Right lobe of liver (tissue), 6 donors: ENCODE measurements at places on chromosomes 2 and 18.

- no peak for DNase-seq
Measured at GRCh38 chr2:207356567-207356966, 173.2 kb upstream of the CREB1 start.

DNA sequence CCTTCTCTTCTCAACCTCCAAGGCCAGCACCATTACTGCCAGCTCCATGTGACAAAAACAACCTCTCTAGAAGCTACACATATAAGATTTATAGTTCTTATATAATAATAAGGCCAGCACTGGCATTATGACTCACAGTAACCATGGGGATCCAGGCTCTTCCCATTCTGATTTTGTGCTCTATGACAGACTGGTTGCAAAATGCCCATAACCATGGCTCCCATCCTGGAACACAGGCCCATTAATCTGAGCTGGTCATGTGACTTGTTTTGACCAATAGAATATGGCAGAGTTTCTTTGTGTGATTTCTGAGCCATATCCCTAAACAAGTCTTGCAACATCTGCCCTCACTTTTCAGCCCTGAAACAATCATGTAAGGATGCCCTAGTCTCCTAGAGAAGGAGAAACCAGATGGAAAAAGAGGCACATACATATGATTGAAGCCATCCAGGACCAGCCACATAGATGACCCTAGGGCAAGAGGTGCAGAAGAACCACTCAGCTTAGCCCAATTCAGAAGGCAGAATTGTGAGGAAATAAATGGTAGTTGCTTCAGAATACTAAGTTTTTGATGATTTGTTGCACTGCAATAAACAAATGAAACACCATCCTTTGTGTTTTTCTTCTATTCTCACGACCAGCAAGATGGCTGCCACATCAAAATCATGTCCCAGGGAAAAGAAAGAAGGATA is 173.9 kb downstream of the SUCLG1 start:
- no peak for DNase-seq

DNA sequence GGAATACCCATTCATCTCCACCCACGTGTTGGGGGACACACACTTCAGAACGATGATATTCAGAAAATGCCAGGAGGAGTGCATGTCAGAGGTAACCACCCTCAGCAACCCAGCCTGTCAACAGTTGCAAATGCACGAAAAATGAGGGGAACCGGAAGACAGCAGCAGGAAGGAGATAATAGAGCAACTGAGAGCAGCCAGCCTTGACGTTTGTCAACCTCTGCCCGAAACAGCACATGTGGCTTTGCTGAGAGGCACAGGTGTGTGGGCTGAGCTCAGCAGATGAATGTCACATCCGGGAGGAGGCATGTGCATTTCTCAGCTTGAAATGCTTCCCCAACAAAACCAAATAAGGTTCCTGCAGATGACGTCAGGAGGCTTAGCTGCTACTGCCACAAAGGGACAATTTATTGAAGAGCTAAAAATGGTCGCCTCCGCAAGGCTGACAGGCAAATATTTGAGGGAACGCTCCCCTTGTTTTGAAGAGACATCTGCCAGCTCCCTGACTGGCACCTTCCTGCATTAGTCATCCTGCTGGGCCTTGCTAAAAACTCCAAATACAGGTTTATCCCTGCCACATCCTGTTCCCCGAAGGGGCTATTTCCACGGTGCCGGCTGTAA is 419.0 kb downstream of the NBAS start:
- no peak for DNase-seq

GRCh38 chr2:88530081-88530480 is 77.6 kb upstream of the FOXI3 start:
- no peak for DNase-seq

- DNase-seq = no peak
Measured at GRCh38 chr2:126852361-126852760, 46.3 kb upstream of the TEX51 start.

DNA sequence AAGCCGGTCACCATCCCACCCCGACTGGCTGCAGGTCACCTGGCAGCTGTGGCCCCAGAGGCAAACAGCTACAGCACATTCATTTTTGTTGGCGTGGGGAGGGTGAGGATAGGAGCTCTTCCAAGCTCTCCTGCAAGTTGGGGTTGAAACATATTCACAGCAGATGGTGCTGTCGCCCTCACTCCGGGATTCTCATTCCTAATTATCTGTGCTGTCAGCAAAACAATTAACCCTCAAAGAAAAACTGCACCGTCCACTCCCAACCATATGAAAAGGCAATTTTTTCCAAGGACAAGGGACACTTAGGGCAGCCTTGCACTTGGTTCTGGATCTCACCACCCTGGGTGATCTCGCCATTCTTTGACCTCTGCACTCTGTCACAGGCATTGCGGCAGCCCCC is 68.6 kb downstream of the ZBTB7C start:
- no peak for DNase-seq

DNA sequence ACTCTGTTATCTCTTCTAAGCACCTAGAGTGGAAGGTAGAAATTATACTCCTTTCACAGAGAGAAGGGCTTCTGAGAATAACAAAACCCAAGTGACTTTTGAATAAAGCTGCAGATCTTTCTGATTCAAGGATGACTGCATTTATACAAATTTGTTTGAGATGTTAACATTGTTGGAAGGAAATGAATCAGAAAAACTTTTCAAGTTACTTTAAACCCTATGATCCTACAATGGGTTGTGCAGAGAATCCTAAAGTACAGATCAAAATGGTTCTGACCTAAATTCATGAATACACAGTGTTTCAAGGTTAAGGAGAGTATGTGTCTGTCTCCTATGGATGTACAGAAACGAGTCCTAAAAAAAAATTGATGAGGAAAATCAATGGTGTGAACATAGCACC is 1.8 kb downstream of the RFTN2 start:
- no peak for DNase-seq

DNA sequence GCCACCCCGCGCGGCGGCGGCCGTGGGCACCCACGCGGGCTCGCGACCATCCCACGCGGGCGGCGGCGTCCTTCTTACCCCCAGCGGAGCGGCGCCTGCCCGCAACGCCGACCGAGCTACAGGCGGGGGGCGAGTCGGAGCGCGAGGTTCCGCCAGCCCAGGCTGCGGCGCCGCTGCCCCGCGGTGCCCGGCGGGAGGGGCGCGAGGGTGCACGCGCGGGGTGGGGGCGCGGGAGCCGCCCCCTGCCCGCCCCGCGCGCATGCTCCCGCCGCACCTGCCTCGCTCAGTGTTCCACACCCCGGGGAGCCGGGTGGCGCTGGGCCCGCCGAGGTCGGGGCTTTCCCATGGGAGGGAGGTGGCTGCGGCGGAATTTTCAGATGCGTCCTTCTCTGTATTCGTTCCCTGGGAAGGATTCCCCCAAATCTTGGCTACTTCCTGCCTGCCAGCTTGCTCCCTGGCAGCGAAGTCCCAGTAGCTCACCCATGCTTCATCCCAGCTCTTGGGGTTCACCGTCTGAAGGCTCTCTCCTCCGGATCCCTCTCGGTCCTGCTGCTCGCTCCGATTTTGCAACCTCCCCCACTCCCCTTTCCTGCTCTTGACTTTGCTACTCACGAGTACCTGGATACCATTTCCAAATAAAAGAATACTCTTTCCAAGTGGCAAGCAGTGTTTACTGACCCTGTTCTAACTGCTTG is at the start of gene L3MBTL4:
Gene L3MBTL4 (minus strand): TSS at position 189 of the 695 bp plus-strand sequence. CDS start 103,286 bp downstream, outside the sequence.
- DNase-seq = peak; percentile 85

DNA sequence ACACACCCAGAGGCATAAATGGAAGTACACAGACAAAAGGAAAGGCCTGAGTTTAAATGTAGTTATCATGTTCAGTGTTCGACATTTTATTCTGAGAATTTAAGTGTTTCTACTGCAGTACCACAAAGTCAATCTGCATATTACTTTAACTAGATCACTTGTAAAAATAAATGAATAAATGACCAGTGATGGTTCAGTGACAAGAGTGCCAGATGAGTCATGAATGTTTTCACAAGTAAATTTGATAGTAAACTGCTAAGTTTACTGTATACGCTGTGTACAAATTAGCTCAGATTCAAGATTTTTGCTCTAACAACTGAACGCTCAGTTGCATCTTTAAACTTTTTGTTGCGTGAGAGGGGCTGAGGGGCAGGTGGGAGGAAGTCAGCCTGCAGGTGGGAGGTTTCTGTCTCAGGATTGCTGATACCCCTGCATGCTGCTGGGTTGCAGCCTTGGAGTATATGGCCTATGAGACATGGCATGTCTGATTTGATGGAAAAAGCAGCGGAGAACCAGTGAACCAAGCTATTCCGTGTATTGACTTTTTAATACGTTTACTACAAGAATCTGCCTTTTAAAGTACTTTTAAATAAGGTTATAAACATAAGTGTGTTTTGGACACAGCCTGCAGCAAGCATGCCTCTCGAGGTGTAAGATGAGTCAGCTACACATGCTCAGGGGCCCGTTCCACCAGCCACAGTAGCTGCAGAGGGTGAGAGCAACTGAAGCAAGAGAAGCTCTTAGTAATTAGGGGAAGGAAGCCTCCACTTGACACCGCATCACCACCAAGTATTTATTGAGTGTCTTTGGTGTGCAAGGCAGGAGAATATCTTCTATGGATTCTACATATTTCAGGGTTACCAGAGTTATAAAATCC is 245.1 kb downstream of the NEDD4L start:
- no peak for DNase-seq

- no peak for DNase-seq
Measured at GRCh38 chr2:175518206-175518605, 336.7 kb upstream of the ATP5MC3 start.

DNA sequence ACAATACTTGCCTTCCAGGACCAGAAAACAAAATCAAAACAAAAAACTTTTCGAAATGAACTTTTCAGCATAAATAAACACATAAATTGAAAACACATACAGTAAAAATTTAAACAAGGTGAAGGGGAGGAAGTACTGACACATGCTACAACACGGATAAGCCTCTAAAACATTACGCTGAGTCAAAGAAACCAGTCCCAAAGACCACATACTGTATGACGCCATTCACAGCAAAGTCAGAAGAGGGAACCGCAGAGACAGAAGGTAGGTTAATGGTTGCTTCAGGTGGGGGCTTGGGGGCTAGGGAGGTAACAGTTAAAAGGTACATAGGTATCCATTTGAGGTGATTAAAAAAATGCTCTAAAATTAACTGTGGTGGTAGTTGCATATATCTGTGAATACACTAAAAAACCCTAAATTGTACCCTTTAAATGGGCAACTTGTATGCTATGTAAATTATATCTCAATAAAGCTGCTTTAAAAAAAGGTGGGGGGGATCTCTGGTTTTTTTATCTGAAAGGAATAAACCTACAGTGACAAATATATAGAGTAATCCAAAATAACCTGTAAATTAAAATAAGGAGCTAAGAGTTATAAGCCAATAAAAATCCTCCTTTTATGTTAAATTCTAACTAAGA is 7.1 kb downstream of the COX7A2L start:
- DNase-seq = no peak

DNA sequence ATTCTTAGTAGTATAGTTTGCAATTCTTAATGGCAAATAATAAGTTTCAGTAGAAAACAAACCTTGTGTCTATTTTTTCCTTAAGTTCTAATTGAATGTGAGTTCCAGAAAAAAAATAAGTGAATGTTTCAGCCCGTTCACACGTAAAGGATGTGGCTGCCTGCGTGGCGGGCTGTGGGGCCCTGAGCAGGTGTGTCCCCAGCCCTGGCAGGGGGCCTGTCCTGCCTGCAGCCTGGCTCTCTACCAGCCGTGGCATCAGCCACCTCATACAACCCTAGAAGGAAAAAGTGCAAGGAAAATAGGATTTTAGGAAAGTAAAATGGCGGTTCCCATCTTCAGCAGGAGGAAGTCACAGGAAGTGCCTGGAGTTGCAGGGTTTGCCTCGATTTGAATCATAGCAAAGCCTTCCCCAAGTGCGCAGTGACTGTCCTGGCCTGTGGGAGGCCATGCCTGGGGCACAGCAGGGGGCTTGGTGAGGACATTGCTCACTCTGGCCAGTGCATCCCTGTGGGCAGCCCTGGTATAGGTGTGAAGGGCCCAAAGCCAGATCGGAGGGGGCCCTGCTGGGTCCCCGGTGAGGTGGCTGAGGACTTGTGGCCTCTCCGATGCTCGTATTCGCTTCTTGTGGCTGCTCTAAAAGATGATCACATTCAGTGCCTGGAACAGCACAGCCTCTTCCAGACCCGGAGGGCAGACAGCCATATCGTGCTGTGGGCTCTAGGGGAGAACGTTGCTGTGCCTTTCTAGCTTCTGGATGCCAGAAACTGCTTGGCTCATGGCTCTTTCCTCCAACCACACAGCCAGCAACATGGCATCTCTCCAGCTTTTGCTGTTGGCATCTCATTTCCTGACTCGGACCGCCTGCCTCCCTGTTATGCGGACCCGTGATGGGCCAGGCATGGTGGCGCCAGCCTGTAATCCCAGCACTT is 12.6 kb downstream of the DTYMK start:
- DNase-seq = no peak

DNA sequence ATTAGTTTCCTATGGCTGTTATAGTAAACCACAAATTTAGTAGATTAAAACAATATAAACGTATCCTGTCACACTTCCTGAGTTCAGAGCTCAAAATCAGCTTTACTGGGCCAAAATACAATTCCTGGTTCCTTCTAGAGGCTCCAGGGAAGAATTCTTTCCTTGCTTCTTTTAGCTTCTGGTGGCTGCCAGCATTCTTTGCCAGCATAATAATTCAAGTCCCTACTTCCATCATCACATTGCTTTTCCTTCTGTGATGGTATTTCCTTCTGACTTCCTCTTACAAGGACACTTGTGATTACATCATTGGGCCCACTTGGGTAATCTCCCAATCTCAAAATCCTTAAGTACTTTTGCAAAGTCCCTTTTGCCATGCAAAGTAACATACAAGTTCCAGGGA is 40.6 kb downstream of the MOB4 start:
- no peak for DNase-seq

DNA sequence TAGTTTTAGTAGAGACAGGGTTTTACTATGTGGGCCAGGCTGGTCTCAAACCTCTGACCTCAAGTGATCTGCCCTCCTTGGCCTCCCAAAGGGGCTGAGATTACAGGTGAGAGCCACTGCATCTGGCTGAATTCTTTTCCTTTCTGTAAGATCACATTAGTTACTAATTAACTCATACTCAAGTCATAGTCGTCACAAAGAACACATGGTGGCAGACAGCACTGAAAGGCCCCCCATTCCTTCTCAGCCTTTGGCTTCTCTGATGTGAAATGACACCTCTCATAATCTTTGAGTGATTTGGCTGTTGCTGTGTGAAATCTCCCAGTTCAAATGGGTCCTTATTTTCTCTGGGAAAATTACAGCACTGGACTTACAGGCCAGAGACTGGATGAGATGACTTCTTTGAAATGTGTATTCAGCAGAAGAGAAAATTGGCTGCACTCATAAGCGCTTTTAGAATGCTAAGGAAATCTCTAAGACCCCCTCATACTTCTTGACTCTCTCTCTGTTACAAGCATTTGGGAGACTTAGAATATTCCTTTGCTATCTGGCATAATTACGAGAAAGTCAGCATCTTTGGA is 764.8 kb downstream of the RNF144A start:
- no peak for DNase-seq
